ENCODE measurements at places on chromosomes 2 and 18.

DNA sequence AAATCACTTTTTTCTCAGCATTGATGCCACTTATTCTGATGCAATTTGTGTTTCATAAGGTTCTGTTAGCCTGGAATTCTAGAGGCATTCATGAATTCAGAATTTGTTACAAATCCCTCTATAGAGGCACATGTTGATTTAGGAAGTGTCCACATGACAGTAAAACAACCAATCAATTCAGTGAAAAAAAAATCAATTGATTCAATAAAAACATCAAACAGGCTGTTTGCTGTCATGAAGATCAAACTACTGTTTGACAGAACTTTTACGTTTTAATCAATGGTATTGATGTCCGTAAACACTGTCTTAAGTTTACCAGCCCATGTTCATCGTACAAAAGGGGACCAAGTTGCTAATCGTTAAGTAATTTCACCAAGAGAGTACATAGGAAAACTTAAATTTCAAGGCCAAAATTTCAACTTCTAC is 261.5 kb downstream of the FIGN start:
- no peak for DNase-seq

DNA sequence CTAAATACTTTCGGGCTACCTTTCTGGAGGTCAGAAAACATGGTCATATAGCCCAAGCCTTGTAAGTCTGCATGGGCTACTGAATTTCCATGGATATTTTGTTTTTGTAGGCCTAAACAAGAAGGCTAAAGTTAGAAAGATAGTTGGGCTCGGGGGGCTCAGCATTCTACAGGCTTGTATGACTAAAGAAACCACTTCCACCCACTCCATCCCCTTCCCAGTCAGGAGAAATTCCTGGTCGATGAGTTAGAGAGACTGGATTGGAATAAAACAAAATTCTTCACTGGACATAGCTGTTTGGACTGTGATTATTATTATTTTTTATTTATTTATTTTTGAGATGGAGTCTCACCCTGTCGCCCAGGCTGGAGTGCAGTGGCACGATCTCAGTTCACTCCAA is 539.4 kb upstream of the TNP1 start:
- DNase-seq = no peak

DNA sequence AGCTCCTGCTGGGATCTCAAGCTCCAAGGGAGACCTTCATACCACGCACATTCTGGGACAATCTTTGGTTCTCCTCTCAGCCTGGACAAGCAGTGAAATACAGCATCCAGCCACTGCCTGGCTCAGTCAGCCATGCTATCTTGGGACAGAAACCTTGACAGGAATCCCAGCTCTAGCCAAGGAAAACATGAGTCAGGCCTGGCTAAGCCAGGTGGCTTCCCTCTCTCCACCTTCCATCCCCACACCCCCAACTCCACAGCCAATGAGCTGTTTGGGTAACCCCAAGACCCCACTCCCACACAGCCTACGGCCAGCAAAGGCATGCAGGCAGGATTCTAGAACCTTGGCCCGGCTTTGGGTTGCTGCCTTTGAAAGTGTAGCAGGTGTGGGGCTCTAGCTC is 64.9 kb downstream of the MCFD2 start:
- peak; percentile 72 for DNase-seq

GRCh38 chr18:25077944-25078723 is 273.8 kb downstream of the ZNF521 start:
- no peak for DNase-seq

DNA sequence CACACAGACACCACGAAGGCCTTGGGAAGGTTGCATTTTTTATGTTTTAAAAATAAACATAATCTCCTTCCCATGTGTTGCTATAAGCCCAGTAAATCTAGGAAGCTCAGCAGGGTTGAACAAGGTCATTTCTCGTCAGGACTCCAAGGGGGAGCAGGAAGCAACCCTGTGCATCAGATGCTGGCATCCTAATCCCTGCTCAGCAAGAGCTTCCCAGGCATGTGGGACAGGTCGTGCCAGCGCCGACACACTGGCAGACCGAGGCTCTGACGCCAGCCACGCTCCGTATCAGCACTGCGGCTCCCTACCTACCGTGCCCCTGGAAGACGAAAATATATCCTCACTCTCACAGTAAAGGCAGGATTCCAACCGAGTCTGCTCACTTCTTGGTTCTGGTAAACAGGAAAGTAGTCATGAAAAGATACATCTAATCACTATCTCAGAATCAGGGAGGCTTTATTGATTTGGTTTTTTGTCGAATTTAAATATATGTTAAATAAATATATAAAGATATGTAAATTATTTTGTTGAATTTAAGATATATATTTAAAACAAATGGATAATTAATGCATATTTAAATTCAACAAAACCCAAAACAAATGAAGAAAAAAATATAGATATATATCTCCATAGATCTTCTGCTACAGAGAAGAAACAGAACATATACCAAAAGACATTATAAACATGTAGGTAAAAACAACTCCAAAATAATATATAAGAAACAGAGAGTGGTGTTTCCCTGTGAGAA is 61.4 kb downstream of the TXNL1 start:
- peak; percentile 6 for DNase-seq

DNA sequence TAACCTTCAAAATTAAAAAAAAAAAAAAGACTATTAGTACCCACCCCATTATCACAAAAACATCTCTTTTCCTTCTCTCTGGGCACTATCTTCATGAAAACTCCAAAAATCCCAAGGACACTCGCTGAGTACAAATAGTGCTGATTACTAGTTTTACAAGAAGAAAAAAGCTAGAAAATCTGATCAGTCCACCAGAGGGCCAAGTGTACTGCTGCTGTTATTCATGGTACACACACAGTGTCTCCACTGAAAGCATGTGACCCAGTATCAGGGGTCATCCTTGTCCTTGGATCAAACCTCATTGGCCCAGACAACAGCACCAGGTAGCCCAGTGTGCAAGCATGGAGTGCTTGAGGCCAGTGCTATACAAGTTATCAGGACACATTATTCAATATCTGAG is 382.7 kb upstream of the KLHL29 start:
- DNase-seq = no peak

GRCh38 chr2:39696101-39696553 is 30.4 kb downstream of the TMEM178A start:
- peak; percentile 88 for DNase-seq

DNA sequence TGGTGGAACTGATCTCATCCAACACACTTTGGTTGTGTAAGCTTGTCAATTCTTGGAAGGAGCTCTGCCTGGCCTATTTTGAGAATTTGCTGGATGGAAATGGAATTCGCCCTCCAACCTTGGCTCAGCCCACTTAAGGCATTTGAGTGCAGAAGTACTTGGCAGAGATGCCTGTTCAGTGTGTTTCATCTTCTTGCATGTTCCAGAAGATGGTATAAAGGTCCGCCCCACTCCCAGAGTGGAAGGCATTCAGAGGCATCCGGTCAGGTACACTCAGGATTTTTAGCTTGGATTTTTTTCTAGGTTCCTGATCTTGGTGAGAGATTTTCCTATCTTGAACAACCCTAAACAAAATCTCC is 61.3 kb upstream of the TXNDC2 start:
- DNase-seq = peak; percentile 37

- no peak for DNase-seq
Observed at GRCh38 chr2:190927301-190927700, 46.7 kb downstream of the GLS start.

- DNase-seq = no peak
Observed at GRCh38 chr2:45889053-45889452, 237.6 kb downstream of the PRKCE start.

DNA sequence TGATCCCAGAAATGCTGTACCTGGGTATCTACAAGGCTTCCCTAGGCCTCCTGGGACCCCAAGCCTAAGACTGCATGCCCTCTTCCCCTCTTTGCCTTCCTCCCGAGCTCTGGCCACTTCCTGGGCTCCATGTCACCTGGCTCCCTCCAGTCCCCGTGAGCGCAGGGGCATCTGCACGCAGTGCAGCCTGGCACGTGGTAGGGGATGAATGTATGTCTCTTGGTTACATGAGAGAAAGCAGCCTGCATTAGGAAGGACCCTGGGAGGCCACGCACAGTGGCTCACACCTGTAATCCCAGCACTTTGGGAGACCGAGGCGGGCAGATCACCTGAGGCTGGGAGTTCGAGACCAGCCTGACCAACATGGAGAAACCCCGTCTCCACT is 15.8 kb downstream of the PASK start:
- no peak for DNase-seq

- DNase-seq = no peak
Observed at GRCh38 chr18:24601585-24601984, 141.1 kb downstream of the HRH4 start.

GRCh38 chr2:172655091-172655837 is 80.4 kb upstream of the RAPGEF4 start:
- DNase-seq = peak; percentile 86
